ENCODE measurements at places on chromosomes 6 and 20.

GRCh38 chr20:2296524-2297356 is 939 bp downstream of the TGM3 start:
- DNase-seq: no peak

GRCh38 chr6:40606526-40606925 is 19.4 kb upstream of the LRFN2 start:
- DNase-seq: no peak

DNA sequence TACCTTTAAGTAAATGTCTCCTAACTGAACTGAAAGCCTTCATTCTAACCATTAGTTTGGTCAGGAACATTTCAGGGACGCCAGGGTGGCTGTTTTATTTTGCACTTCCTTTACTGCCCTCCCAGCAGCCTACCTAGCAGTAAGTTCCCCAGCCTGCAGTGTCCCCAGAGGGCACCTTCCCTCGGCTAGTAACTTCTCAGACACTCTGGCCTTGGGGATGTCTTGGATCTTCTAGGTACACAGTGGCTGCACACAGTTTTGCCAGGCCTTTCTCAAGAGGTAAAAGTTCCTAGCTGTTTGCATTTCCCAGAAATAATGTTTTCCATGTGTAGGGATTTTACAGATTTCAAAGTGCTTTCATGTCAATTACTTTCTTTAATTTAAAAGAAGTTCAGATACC is 378 bp upstream of the LAMA2 start:
- no peak for DNase-seq

DNA sequence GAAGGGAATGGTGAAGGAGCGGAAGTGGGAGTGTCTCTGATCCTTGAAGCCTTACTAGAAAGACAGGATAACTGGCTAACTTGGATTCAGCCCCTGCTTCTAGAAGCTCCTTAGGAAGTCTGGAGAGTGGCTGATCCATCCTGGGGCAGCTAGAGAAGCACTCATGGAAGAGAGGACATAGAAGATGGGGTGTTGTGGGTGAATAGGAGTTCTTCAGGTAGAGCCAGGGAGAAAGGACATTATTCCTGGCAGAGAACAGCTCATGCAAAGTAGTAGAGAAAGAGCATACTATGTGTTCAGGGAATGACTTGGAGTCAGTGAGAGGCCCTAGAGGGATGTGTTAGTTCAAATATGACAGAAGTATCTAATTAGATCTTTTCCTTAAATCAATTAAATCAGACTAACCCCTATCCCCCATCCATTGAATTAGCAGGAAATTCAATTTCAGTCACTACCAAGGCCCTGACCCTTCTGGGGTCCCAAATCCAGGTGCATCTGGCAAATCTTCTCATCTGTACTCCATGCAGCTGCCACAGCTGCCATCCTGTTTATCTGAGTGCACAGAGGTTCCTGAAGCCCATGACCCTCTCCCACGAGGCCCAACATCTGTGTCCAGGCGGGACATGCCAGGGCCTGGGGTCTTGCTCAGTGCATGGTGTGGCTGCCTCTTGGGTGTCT is 130.7 kb downstream of the DHX35 start:
- no peak for DNase-seq

GRCh38 chr20:20463933-20464374 is 96.0 kb downstream of the INSM1 start:
- no peak for DNase-seq

DNA sequence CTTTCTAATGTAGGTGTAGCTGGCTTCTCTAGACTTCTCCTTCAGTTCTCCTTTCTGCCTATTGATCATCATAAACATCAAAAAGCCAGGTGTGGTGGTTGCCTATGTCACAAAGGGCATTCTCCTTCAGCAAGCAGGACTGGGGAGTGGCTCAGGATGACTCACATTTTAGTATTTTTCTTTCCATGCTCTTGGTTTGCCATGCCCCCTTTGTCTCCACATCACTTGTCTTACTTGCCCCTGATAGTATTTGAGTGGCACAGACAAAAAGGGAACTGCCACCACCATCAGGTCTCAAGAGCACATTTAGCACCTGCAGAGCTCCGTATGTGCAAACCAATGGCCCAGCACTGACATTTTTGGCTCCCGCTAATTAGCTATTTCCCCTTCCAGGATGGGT is 698.8 kb downstream of the DHX35 start:
- DNase-seq: no peak

DNA sequence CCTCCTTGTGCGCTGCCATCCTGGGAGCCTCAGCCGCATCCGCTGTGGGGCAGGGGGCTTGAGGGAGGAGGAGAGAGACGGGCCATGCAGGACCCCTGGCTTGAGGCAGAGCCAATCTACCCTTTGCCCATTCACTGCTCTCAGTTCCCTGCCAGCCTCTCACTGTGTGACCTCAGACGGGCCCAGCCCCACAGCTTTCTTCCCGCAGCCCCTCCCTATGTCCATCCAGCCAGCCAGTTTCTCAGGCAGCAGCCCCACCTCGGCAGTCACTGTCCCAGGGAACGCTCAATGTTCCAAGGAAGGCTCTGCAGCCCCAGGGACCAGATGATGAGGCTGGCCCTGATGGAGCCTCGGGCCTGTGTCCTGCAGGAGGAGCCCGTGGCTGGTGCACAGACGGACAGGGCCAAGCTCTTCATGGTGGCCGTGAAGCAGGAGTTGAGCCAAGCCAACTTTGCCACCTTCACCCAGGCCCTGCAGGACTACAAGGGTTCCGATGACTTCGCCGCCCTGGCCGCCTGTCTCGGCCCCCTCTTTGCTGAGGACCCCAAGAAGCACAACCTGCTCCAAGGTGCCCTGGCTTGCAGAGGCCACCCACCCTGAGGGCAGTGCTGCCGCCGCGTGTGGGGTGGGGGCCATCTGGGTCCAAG is 3.9 kb upstream of the TNFRSF6B start:
- DNase-seq: no peak

DNA sequence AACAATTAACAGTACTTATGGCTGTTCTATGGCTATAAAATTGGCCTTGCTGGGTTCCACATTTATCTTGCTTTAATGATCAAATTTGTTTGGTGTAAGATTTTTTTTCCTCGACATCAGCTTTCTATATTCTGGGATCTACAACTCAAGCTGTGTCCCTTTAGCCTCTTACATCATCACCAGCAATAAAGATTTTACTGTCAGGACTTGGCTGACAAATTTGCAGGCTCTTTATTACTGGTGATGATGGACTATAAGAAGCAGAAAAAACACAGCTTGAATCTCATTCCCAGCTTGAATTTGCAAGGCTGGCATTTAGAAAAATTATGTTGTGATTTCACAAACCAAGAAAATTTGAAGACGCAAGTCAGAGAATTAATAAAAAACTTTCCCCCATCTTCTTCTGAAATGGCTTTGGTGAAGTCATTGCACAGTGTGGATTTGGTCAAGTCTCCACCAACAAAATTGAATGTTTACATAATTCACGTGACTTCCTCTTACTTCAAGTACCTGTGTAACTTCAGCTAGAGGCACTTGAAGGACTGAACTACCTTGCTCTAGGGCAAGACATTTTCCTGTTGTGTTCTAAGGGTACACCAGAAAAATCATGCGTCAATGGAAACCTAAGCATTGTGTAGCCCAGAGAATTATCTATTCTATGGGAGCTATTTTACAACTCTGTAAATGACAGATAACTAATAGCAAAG is 175.0 kb downstream of the CBLN4 start:
- no peak for DNase-seq

GRCh38 chr6:155387481-155387880 is 68.2 kb downstream of the NOX3 start:
- DNase-seq: no peak

GRCh38 chr6:7119272-7119801 is 11.6 kb downstream of the RREB1 start:
- DNase-seq: no peak

GRCh38 chr6:107237992-107238660 is 122.8 kb upstream of the BEND3 start:
- no peak for DNase-seq

GRCh38 chr6:135522965-135523692 is 25.6 kb upstream of the AHI1 start:
- no peak for DNase-seq

GRCh38 chr6:35954333-35954732 is 33.4 kb upstream of the SRPK1 start:
- DNase-seq: no peak

- DNase-seq: no peak
These were observed 363.9 kb upstream of the FLRT3 start for GRCh38 chr20:14701326-14701725.

DNA sequence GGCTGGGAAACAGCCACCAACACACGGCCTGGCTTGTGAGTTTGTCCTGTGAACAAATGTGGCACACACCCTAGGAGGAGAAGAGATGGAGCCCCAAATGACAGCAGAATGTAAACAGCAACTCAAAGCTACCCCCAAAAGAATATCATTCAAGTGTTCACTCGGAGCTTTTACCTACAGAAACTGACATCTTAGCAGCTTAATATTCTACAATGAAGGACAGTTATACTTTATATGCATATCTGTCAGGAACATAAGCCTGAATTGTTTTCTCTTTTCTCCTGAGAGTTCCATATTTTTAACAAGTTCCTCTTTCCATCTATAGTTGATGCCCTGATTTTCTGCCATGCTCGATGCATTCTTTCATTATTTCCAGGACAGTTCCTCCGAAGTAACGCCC is 566.0 kb upstream of the MAP3K7 start:
- no peak for DNase-seq

DNA sequence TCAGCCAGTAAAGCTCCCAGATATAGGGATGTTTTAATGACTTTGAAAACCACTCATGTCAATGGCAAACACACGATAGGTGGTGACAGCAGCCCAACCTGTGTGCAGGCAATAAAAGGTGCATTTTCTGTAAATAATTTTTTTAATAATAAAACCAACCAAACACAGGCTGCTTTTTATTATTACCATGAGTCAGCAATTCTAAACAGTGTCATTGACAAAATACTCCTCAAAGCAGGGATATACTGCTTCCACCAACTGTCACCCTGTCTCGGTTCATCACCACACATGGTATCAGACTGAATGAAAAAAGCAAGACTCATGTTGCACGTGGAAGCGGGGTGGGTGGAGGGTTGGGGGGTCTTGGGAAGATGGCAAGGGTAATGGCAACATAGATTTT is 195.9 kb downstream of the ANKRD60 start:
- DNase-seq: no peak
